ENCODE measurements at places on chromosomes 12 and 14.

GRCh38 chr12:91331371-91331770, 148.8 kb upstream of the DCN start:
- DNase-seq, result no peak

DNA sequence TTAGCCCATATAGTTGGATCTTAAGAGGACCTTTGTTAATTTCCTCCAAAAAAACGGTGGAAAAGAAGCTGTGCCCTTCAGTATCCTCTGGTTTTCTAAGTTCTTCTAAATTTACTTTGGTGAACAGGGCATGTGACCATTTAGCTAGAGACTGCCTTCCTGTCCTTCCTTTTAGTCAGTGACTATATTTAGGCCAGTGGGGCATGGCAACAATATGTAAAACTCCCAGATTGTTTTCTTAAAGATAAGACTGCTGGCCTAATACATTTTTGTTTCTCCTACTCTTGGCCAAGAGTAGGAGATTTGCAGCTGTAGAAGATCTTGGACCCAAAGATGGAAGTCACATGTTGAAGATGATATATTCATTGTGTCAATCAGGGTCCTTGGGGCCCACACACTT, 325.1 kb upstream of the DCN start:
- DNase-seq, result no peak

DNA sequence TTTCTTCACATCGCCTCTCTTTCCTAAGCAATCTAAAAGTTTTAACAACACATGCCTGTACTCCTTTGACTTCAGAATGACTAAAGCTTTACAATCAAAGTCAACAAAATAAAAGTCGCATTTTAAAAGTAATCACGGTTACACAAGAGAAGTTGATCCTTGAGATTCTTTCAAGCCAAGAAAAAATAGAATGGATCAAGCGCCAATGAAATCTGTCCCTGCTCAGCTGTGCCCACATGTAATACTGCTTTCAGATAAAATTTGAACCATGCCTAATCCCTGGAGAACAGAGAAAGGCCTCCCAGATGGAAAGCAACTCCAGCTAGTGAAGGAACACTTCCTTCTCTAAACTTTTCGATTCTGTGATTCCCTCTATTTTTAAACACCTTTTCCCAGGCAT, 113.1 kb downstream of the FBXL14 start:
- no peak for DNase-seq

GRCh38 chr12:42701084-42701483, 111.5 kb upstream of the PRICKLE1 start:
- no peak for DNase-seq

DNA sequence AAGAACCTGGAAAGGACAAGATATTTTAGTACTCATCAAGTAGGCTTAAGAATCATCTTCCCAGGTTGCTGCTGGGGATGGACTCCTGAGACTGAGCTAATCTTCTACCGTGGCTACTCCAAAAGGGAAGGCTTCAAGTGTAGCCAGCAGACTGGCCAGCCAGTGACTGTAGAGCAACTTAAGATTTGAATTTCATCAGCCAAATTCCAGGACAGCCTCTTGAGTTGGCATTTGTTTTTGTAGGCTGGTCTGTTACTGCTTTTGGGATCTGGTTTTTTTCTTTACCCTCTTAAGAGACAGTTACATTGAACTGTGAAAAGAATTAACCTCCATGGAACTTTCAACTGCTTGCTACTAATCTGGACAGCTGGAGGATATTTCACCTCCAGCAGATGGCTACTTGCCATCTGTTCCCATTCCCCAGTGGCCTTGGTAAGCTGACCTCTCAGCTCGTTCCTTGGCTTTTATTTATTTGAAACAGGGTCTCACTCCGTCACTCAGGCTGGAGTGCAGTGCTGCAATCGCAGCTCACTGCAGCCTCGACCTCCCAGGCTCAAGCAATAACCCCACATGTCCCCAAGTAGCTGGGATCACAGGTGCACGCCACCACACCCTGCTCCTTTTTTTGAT, 20.7 kb downstream of the VTI1B start:
- no peak for DNase-seq

GRCh38 chr12:79644274-79645234, 46.2 kb downstream of the PAWR start:
- no peak for DNase-seq

DNA sequence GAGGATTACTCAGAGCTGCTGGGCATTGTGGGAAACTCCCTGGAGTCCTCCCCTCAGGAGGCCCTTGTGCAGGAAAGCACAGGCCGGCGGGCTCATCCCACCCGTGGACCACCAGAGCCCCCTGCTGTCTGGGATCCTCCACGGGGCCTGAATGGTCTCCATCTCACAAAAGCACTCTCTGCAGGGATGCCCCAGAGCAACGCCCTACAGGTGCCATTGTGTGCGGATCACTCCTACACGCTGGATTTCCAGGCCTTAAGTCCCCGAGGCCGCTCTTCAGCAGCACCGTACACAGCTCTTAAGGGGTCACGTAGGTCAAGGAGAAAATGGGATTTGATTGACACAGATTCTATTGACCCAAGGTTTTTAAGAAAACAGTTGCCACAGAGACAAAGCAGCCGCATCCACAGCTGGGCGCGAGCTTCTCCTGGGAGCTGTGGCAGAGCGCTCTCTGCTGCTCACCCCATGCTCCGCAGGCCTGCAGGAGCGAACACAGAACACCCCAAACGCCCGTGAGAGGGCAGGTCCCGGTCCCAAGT, 36.7 kb upstream of the RIMBP2 start:
- peak; percentile 89 for DNase-seq

- no peak for DNase-seq
These were observed 2.2 kb downstream of the FIGNL2 start for GRCh38 chr12:51846271-51846691.

DNA sequence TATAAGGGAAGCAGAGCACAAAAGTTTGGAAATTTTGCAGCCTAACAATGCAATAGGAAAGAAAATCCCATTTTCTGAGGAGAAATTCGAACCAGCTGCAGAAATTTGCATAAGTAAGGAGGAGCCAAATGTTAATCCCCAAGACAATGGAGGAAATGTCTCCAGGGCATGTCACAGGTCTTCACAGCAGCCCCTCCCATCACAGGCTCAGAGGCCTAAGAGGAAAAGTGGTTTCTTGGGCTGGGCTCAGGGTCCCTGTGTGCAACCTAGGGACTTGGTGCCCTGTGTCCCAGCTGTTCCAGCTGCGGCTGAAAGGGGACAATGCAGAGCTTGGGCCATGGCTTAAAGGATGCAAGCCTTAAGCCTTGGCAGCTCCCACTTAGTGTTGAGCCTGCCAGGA, 190.0 kb downstream of the MDGA2 start:
- DNase-seq, result no peak

GRCh38 chr12:20969766-20970165, 159.3 kb downstream of the SLCO1B3 start:
- DNase-seq, result no peak

GRCh38 chr12:73361156-73361863, 1089.1 kb downstream of the TRHDE start:
- DNase-seq, result no peak

All from ecto neural progenitor cell (in vitro differentiated cells).